ENCODE measurements at places on chromosomes 16 and 17. TPM values are rescaled to one million over a fixed set of nuclear protein-coding genes. Genes with fewer than 3 reads are reported as not detected.
A peak's percentile ranks its signal among the peaks of the same experiment; 100 is the strongest.

GRCh38 chr16:68642436-68643101 is 2.5 kb upstream of the CDH3 start:
- peak; percentile 59 for DNase-seq

Gene KRT36
- polyA plus RNA-seq, result not detected

GRCh38 chr16:63135069-63135468 is 1098.8 kb upstream of the CDH8 start:
- DNase-seq, result no peak

DNA sequence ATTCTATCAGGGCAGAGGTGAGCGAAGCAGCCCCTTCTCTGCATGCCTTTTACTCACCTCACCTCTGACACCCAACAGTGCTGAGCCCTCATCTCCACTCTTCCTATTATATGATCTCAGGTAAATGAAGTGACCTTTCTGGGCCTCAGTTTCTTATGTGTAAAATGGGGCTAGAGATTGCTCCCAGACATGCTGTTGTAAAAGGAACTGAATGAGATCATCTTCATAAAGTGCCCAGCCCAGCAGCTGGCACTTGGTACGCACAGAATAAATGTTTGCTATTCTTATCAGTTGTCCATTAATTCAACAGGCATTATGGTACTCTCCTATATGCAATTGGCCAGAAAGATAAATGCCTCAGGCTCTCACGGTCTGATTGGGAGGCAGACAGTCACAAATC is 4.5 kb upstream of the GALK1 start:
- no peak for DNase-seq

DNA sequence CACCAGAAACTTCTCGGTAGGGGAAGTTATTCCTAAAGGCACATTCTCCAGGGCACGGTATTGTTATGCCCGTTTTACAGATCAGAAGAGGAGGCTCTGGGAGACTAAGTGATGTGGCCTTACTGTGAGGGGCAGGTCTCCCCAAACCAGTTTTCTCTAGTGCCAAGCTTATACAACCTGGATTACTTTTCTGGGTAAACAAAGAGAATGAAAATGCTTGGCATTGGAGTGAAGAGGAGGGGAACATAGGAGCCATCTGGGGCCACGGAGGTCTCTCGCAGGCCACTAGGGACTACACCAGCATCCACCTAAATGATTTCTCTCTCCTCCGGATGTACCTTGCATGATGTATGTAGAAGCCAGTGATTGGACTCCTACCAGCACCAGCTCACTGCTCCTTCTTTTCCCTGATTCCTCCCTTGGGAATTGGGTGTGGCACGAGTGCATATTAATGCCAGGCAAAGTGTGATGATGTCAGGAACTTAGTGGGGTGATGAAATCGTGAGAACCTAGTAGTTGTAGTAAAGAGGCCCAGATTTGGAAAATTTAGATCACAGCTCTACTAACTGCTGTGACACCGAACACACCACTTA is 674 bp downstream of the TOM1L1 start:
- DNase-seq, result peak; percentile 17

- DNase-seq, result no peak
Observed at GRCh38 chr17:70208080-70208794, 38.9 kb downstream of the KCNJ2 start.

Gene TBC1D3C
- polyA plus RNA-seq, result not detected

DNA sequence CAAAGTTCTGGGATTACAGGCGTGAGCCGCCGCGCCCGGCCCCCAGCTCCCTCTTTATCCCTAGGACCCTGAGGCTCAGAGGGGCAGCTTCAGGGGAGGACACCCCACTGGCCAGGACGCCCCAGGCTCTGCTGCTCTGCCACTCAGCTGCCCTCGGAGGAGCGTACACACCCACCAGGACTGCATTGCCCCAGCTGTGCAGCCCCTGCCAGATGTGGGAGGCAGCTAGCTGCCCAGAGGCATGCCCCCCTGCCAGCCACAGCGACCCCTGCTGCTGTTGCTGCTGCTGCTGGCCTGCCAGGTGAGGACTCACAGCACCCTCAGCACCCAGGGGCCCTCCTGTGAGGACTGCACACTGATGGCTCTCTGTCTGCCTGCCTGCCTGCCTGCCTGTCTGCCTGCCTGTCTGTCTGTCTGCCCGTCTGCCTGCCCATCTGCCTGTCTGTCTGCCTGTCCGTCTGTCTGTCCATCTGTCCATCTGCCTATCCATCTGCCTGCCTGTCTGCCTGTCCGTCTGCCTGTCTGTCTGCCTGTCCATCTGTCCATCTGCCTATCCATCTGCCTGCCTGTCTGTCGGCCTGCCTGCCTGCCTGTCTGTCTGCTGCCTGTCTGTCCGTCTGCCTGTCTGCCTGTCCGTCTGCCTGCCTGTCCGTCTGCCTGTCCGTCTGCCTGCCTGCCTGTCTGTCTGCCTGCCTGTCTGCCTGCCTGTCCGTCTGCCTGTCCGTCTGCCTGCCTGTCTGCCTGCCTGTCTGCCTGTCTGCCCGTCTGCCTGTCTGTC is 5.0 kb downstream of the GCGR start:
- no peak for DNase-seq

GRCh38 chr17:80800481-80801391 is 190.9 kb upstream of the CHMP6 start:
- no peak for DNase-seq

Gene MPP2
- polyA plus RNA-seq, result 4.4 TPM

Gene DNAI2
- polyA plus RNA-seq, result 3.5 TPM

DNA sequence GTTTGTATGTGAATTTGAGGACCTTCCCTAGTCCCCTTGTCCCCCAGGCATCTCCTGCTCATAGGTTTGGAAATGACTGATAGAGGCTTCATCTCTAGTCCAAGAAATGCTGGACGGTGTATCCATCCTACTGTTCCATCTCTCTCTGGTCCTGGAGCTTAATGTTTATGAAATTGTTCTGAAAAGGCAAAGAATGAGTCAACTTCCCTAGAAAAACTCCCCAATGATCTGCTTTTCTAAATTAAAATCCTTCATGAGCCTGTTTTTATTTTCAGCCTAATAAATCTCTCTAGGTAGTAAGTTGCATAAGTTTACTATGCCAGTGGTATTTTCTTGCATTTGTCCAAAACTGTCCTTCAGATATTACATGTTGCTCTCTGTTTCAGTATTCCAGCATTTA is 2.1 kb upstream of the IGSF6 start:
- no peak for DNase-seq

DNA sequence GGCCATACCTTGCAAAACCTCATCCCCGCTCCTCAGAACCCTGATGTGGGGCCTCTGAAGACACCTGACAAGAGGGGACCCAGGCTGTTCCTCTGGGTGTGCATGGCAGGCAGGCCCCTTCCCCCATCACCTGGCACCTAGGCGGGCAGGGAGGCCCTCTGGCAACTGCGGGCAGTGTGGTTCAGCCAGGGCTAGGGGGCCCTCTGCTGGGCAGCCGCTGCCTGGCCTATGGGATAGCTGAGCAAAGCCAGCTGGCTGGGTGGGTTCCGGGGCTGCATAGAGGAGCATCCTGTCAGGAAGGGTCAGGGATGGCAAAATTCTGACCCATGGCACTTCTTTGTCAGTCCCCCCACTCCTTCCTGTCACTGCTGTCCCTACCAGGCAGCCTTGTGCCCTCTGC is 228.7 kb upstream of the ASIC2 start:
- DNase-seq, result no peak

DNA sequence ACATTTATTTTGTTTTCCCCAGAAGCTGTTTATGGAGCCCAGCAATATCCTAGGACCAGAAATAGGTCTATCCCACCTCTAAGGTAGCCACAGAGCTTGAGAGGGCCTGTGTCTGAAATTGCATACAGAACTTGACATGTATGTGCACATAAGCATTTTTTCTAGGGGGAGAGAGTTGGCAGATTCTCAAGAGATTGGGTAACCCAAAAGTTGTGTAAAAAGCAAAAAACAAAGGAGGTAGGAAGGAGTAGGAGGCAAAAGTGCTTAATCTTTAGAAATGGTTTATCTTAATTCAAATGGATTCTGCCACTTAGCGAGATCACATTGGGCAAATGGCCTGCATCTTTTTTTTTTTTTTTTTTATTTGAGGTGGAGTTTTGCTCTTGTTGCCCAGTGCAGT is 3.5 kb downstream of the PLK1 start:
- no peak for DNase-seq

GRCh38 chr16:1413684-1414531 is 596 bp downstream of the UNKL start:
- no peak for DNase-seq

GRCh38 chr17:45679426-45679825 is 104.7 kb upstream of the CRHR1 start:
- DNase-seq, result no peak

Gene HID1
- 76.3 TPM for polyA plus RNA-seq

DNA sequence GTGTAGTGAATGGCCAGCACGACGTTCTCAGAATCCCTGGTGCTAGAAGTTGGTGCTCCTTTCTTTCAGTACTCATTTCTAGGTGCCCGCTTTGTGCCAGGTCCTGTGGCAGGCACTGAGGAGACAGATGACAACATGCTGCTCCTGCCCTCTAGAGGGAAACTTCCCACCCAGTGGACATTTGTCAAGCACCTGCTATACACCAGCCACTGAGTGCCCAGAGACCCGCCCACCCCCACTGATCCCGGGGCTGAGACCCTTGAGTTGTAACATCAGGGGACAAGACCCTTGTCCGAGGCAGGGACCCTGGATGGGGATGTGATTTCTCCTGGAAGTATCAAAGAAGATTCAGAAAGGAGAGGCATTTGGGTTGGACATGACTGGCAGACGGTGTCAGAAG is 25.1 kb downstream of the UNC13D start:
- no peak for DNase-seq

GRCh38 chr16:23948949-23949411 is 113.2 kb downstream of the PRKCB start:
- no peak for DNase-seq

- DNase-seq, result no peak
Observed at GRCh38 chr17:4334776-4335584, 31.5 kb downstream of the UBE2G1 start.

Gene MT1E
- 10.6 TPM for polyA plus RNA-seq

DNA sequence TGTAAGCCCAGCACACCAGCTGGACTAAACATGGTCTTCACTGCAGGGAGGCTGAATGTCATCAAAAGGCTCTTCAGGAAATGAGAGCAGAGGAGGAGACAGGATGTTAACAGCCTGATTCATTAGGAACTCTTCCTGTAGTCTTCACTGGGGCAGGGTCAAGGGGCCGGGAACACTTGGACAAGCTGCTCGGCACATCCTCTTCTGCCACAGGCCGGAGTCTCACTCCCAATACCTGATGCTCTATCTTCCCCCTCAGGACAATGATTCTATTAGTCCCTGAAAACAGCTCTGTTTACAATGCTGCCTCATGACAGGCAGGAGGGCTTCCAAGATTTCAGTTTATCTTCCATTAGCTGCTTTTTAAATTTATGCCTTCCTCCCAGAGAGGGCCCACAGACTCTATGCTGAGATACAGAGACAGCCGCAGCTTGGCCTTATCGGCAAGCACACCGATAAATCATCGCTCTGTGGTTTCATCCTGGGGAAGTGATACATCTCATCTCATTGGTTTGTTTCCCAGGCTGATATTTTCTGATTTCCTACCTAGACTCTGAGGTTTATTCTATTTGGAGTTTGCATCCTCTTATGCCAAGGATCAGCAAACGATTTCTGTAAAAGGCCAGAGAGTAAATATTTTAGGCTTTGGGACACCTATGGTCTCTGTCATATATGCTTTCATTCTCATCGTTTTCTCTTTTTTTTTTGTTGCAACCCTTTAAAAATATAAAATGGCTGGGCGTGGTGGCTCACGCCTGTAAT is 214.0 kb upstream of the ASIC2 start:
- no peak for DNase-seq

All from right lung (tissue), 10 donors.